GM18507 (cell line): ENCODE measurements at places on chromosomes 1 and 21.

GRCh38 chr21:34559089-34559631, 47.1 kb upstream of the KCNE1 start:
- no peak for DNase-seq

- no peak for DNase-seq
Observed at GRCh38 chr1:51733793-51734522, 117.1 kb downstream of the OSBPL9 start.

- DNase-seq = no peak
Observed at GRCh38 chr1:51555866-51556619, 37.0 kb upstream of the EPS15 start.

GRCh38 chr1:31910933-31911332, 27.2 kb downstream of the PTP4A2 start:
- no peak for DNase-seq

DNA sequence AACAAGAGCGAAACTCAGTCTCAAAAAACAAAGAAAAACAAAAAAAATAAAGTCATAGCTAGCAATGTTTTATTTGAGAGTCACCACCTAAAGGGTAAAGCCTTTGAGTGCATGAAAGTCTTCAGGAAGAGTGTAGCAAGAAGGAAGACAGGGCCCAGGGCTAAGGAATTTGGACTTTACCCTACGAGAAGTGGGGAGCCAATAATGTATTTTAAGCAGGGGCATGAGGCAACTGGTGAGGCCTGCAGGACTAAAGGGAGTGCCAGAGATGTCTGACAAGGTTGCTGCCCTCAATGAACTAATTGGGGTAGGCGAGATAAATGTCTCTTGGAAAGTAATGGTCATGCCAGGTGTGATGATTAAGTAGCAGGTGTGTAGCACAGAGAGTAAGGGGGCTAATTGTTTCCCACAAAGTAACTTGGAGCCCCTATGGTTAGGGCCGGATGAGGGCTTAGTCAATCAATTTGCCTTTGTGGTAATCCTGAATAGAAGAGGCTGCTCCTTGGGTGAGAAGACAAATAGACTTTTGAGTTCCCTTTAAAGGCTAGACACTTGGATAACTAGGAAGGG, 31.6 kb upstream of the CACNA1E start:
- DNase-seq = no peak

DNA sequence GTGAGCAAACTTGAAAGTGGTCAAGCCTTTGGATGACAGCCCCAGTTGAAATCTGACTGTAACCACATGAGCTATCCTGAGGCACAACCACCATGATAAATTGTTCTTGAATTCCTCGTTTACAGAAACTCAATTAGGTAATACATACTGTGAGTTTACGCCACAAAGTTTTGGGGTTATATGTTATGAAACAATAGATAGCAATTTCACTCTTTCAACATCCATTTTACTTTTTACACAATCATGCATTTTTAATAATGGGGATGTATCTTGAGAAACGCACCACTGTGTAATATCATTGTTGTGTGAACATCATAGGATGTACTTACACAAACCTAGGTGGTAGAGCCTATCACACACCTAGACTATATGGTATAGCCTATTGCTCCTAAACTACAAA, 35.4 kb downstream of the OR2C3 start:
- DNase-seq = no peak

DNA sequence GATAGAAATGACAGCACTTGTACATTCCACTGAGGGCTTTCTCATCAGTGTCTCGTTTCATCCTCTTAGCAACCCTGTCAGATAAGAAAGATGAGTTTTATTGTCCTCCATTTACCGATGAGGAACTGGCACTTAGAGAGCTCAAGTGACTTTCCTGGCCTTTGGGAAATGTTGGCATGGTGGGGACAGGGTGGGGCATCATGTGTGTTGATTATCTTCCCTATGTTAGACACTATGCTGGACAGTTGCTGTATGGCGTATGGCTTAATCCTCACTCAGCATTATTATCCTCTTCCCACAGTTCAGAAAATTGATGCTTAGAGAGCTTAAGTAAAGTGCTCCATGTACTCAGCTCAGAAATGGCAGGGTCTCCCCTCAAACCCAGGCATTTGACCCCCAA, 163.2 kb downstream of the CAMTA1 start:
- DNase-seq = no peak

DNA sequence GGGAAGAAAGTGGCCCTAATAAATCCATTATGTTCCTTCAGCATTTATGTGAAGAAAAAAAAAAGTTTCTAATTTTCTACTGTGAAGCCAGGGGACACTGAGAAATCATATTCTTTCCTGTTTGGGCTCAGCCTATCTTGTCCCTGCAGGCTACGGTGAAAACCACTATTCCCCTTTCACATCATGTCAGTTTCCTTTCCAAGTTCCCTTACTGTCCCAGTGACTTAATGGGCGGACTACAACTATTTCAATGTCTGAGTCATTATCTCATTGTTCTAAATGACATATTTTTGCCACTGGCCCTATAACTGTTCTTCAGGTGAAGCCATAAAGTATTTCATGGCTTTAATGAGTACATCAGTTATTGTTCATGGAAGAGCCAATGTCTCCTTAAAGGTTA, 71.3 kb upstream of the BEND5 start:
- no peak for DNase-seq

- no peak for DNase-seq
Observed at GRCh38 chr1:241895013-241895412, 47.0 kb downstream of the EXO1 start.

GRCh38 chr1:160373696-160374095, 6.8 kb downstream of the NHLH1 start:
- DNase-seq = no peak

DNA sequence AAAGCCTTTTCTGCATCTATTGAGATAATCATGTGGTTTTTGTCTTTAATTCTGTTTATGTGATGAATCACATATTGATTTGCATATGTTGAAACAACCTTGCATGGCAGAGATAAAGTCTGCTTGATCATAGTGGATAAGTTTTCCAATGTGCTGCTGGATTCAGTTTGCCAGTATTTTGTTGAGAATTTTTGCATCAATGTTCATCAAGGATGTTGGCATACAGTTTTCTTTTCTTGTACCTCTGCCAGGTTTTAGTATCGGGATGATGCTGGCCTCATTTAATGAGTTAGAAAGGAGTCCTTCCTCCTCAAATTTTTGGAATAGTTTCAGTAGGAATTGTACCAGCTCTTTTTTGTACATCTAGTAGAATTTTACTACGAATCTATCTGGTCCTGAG, 55.0 kb downstream of the COL24A1 start:
- no peak for DNase-seq

GRCh38 chr1:145999321-146000024, 3.1 kb upstream of the TXNIP start:
- DNase-seq = no peak

- DNase-seq = no peak
Observed at GRCh38 chr21:28655471-28655870, 337.2 kb downstream of the LTN1 start.

DNA sequence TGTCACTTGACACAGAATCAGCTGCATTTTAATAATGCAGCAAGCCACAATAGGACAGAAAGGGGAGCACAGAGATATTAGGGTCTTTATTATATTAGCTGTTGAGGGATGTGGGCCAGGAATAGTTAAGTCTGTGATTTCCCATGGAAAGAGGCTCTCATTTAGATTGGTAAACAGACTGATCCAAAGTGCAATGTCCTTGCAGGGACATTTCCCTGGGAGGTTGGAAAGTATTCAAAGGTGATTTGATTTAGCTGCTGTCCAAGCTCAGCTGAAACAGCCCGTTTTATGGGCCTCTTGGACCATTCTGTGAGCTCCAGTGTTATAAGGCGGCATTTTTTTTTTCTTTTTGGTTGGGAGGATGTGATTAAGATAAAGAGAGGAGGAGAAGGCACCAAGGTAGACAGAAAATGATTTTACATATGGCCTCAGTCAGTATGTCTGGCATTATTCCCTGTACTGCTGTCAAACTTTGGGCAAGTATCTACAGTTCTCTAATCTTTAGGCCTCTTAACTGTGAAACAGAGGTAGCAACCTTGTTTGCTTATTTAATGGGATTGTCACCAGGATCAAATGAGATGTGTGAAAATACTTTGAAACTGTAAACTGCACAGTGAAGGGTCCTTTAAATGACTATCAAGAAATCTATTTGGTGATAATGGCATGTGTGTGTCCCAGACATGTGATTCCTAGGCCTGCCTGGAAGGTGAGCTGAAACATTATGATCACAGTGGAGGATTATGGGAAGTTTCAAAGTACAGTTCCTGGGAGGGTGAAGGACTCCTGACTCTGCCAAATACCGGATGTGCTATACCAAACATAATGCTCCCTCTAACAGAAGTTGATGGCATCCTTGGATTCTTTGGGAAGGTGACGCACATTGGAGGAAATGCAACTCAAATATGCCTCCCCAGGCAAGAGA, 62.2 kb downstream of the NOS1AP start:
- DNase-seq = no peak

DNA sequence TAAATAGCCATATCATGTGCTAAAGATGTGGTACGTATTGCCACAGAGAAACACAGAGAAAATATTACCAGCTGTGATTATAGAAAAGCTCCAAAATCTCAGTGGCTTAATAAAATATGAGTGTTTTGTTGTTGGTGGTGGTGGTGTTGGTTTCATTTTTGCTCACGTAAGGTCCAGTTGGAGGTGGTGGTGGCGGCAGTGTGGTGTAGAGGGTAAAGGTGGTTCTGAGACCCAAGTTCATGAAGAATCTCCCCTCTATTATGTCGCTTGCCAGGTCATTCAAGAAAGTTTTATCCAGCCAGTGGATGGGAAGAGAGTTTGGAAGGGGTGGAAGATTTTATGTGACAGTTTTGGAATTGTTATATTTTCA, 217.6 kb upstream of the SAMSN1 start:
- no peak for DNase-seq

DNA sequence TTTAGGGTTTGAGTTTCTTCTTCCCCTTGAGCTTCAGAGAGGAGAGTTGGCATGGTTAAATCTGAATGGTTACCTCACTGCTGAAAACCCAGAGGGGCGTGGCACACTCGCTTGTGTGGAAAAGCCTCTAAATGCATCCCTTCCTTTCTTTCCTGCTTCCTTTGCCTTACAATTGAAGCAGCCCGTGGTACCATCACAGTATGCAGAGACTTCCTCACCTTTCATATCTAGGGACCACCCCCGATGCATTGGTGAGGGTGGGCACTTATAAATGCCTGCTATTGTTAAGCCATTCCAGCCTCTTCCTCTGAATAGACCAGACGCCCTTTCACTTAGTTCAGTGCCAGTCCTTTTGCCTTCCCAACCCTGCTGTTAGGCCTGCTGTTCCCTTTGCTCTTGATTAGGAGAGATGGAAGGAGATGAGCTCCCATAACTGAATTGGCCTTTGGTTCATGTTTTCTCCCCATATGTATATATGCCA, 21.9 kb upstream of the LAX1 start:
- no peak for DNase-seq

DNA sequence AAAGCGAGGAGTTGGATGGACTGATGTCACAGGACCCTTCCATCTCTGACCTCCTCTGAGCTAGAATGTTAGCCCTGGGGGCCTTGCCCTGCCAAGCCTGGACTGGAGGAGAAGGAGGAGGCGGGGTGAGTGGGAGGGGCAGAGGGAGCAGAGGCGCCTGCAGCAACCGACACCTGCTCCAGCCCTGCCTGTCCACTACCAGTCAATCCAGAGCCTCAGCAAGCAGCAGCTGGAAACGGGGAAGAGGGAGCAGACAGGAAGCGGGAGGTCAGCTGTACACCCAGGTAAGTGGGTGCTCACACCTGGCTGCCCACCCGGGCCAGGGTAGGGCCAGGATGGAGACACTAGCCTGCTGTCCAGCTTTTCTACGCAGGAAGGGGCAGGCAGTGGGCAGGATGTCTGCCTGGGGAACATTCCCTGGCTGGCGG, at the start of gene IGFN1:
Gene IGFN1 (plus strand): TSS at position 201 of the 428 bp plus-strand sequence. CDS start 2,470 bp downstream, outside the sequence.
- no peak for DNase-seq

DNA sequence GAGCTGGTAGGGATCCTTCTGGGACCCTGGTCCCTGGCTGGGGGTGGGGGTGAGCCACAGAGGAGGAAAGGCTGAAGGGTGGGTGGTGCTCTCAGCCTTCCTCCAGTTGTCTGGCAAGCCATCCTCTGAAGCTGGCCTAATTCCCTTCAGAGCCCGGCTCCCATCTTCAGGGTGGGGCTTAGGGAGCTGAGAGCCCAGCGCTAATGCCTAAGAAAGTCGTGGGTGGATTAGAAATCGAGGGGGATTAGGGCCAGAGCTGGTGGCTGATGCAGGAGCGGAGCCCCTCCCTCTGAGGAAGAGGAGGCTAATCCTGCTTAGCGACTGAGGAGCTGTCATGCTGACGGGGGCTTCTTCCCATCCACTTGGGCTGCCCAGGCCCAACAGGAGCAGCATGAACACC, 30.8 kb upstream of the DMBX1 start:
- no peak for DNase-seq

DNA sequence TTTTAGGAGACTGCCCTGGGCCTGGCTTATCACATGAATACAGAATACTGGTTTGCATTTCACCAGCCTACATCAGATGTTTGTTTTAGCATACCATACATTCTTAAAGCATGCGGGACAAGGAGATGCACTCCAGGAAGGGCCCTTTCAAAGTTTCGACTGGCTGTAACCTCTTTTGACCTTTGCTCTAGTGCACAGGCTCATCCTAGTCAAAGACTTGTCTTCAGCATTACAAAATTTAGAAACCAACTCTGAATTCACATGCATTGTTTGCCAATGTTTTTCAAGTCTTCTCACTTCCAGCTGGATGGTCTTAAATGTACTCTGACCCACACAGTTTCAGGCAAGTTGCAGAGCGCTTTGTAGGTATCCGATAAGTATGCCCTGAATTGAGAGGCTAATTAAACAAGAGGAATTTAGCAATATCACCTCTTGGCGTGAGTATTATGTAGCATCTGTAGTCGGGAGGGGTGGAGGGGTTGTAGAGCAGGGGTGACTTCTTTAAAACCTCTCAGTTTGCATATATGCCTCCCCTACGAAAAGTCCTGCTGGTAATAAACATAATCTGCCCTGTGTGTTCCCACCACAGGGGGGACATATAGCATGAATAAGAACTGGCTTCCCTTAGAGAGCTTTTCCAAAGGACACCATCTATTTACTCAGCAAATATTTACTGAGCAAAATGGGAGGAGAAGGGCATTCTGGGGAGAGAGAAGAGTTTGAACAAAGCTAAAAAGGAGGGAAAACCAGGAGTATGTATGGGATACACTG, 24.4 kb upstream of the AHCYL1 start:
- no peak for DNase-seq

- DNase-seq = no peak
Observed at GRCh38 chr1:183589874-183590243, 400 bp downstream of the NCF2 start.
